ENCODE measurements at places on chromosomes 1 and 21.
A peak's percentile ranks its signal among the peaks of the same experiment; 100 is the strongest.

GRCh38 chr21:38322311-38322950, 65.6 kb downstream of the KCNJ15 start:
- no peak for DNase-seq

DNA sequence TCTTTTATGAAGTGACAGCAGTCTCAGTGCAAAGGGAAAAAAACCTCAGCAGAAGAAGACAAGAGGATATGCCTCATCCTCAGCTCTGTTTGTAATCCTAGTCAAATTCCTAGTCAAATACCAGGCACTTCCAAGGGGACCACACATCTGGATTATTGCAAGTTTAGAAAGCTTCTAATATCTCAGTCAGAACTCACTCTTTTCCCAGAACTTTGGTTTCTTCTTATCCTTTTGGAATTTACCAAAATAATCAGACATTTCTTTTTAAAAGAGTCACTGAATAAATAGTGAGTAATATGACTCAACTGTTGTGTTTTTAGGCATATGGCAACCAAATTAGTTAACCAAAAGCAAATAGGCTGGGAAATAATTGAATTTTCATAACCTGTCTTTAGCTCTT, 47.8 kb downstream of the PRRX1 start:
- DNase-seq, result no peak

- DNase-seq, result no peak
Measured at GRCh38 chr21:46562472-46562871, 42.4 kb downstream of the S100B start.

DNA sequence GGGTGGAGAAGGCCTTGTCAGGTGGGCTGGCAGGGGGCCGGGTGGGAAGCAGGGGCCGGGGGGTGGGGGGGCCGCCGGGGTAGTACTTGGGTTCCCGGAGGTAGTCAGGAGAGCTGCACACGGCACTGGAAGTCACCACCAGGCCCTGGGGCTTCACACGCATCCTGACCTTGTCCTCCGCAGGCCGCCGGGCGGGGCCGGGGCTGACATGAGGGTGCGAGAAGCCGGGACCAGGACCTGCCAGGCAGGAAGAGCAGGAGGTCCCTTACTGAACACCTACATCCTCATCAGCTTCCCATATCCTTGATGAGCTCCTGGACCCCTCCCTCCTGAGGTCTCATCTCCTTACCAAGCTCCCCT, 52.0 kb downstream of the AHDC1 start:
- DNase-seq, result no peak

DNA sequence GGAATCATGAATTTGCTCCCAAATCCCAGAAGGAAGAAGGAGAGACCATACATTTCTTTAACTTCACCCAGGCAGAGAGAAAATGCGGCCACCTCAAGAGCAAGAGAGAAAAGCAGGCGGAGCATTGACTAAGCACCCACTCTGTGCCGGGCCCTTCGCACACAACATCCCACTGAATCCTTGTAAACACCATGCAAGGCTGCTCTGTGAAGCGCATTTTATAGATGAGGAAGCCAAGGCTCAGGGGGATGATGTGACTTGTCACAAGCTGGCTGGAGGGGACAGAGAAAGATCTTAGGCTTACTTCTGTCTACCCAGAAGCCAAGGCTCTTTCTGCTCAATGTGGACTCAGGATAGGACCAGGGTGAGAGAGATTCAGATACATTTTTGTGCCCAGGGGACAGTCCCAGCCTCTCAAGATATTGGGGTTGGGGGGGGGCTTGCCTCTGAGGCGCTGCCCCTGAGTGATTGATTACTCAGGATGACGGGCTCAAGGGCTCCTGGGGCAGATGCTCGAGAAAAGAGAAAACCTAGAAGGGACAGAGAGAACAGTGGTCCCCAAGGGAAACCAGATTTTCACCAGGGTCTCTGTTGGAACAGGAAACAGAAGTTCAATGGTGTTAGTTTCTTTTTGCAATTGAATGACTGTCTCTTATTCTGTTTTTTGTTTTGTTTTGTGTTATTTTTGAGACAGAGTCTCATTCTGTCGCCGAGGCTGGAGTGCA, 19.5 kb downstream of the PADI2 start:
- no peak for DNase-seq

DNA sequence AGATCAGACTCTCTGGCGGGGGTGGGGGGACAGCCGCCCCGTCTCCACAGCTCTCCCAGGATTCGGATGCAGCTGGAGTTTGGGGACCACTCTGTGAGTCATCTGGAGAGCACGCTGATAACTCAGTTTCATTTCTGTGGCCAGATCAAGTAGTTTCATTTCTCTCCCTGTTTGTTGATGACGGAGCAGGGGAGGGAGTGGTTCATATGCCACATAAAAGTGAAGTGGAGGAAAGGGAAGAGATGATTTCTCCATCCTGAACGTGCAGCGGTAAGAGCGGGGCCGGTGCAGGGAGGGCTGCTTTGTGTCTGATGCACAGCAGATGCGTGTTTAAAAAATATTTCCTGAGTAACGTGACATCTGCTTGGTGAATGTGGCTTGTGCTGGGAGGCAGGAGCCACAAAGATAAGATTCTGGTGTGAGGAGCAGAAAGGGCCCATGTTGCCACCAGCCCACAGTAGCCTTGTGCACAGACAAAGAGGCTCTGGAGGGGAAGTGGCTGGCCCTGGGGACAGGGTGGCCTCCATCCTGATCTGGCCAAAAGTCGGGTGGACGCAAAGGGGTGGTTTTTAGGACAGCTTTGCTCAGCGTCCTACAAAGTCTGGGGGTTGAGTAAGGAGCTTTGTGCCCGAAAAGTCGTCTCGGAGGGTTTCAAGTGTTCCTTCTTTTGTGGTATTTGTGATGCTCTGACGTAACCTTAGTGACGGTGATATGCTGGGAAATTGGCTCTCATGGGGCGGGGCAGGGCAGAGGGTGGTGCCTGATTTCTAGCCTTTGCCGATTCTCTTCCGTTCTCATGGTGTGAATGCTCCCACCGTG, at the start of gene MX2:
Gene MX2 (plus strand): TSS at position 242 of the 819 bp plus-strand sequence. CDS start 14,880 bp downstream, outside the sequence.
- DNase-seq, result peak; percentile 44

DNA sequence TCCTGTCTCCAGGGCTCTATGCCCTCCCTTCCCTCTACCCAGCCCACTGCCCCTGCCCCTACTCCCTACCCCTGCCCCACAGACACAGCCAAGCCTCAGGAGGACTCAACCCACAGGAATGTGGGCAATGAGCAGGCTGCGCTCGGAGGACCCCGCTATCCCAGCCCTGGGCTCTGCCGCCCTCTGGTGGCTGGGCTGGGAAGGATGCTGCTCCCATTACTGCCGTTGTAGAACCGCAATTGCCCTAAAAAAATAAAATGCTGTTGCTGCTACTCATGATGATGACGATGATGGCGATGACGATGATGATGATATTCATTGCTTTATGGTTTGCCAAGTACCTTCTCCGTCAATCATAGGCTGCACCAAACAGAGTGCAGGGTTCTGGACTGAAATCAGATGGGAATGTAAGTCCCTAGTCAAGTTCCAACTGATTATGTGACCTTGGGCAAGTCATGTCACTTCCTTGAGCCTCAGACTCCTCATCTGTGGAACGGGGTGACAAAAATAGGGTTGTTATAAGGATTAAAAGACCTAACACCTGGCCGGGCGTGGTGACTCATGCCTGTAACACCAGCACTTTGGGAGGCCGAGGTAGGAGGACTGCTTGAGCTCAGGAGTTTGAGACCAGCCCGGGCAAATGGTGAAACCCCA, 24.6 kb downstream of the ARHGEF19 start:
- DNase-seq, result peak; percentile 79

DNA sequence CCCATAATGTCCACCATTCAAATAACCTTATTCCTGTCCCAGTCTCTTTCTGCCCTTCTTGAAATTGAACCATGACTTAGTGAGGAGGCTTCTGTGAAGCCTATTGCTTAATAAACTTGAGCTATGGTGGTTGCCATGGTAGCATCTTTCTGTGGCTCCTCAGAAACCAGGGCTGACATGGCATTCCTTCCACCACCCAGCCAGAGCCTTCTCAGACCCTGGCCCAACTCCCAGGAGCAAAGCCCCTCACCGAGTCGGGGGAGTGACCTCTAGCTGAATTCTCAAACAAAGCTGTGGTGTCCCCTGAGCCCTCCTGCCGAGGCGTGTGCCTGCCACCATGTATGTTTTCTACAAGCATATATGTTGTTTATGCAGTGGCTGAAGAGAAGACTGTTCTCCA, 259.1 kb downstream of the CACNA1E start:
- DNase-seq, result no peak

DNA sequence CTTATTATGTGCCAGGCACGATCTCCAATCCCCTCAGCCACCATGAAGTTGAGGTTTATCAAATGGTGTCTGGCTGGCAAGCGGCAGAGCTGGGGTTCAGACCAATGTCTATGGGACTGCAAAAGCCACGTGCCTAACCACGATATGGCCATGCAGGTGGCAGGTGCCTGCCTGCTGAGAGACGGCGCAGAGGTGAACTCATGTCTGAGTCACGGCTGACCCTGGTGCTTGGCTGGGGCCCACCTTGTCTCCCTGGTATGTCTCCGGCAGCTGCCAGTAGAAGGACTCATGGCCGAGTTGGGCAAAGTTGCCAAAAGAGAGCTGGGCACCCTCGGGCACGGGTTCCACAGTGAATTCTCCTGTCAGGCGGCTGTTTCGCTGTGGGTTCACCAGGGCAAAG, 59.9 kb downstream of the LDLRAD2 start:
- DNase-seq, result no peak

DNA sequence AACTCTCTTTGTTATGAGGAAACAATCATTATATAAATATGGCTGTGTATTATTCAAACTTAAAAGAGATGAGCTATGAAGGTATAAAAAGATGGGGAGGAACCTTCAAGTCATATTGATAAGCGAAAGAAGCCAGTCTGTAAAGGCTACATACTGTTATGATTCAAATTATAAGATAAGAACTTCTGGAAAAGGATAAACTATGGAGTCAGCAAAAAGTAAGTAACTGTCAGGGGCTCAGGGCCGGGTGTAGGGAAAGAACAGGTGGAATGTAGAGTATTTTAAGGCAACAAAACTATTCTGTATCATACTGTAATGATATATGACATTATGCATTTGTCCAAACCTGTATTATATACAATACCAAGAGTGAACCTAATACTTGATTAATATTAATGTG, 573.1 kb upstream of the ZRANB2 start:
- DNase-seq, result no peak

GRCh38 chr1:153869486-153869885, 53.3 kb downstream of the GATAD2B start:
- no peak for DNase-seq

DNA sequence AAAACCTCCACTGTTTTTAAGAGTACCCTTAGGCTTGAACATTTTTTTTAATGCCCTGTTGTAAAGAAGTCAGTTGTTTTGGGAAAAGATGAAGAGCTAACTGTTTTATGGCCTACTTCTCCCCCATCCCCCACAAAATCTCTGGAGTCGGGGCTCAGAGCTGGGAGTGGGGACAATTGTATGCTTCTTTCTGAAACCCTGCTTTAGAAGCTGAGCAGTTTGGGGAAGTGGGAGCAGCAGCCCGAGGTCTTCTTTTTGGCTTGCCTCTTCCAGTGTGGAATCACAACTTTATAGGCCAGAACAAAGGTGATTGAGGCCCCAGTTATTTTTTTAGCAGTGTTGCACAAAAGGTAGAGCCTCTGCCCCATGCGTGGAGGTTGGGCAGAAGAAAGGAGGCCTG, 25.2 kb downstream of the PPP2R5A start:
- DNase-seq, result no peak

DNA sequence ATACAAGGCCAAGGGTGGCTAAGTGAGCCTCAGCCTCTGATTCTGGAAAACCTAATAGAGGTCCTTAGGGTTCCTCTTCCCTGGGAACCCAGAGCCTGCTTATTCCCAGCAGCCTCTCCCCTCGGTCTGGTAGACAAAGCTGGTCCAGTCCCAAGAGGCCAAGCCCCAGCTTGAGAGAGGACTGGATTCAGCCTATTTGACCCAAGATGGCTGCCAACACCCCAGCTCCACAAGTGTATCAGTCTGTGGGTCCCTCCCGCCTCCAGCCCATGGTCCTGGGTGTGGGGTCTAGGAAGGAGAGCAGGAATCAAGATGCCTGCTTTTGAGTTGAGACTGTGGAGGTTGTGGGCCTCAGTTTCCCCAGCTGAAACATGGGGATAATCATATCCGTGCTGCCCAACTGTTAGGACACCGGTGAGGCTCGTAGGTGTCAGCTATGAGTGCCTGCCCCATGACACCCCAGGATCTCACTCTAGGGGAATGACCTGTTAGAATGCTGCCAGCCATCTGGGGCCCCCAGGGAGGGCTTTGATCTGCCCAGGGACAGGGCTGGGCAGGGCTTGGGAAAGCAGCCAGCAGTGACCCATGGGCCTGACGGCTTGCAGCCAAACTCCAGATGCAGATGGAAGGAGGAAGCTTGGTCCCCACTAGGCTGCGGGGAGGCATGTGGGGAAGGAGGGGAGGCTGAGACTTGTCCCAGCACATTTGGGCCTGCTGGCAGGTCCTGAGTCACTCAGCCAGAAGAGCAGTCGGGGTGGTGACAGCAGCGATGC, 45.4 kb downstream of the NUAK2 start:
- DNase-seq, result no peak

- no peak for DNase-seq
Measured at GRCh38 chr1:107213225-107213624, 72.4 kb downstream of the NTNG1 start.

DNA sequence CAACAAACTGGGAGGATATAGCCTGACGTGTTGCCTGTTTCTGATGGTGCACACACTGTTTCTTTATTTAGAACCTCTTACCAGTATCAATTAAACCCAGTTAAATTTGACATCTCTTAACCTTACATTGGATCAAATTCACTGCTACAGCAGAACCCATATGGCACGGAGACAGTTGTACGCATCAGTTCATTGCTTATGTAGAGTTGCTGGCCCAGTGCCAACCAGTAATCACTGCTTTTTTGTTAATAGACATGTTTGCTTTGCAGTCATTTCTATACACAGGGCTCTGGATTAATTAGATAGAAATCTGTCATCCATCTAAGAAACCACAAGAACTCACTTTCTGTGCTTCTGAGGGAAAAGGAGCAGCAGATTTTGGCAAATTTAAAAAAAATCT, 154.0 kb downstream of the RWDD3 start:
- DNase-seq, result no peak

- DNase-seq, result no peak
Measured at GRCh38 chr1:22139817-22140216, 3.1 kb downstream of the WNT4 start.

- DNase-seq, result no peak
Measured at GRCh38 chr1:221228594-221228993, 349.4 kb downstream of the HLX start.

DNA sequence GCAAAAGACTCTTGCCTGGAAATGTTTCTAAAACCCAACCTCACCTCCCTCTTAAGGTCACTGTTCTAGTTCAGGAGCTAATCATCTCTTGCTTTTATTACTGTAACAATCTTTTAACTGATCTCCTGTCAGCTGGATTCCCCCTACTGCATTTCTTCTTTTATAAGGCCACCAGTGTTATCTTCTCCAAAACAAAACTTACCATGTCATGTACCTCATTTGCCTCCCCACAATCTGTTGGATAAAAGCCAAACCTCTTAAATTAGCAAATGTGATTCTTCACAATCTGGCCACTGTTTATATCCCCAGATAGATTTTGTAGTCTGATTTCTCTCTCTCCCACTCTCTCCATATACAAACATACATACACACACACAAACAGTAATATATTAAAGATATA, 143.3 kb downstream of the DENND1B start:
- no peak for DNase-seq

GRCh38 chr1:207020709-207021107, 11.8 kb downstream of the C1orf116 start:
- no peak for DNase-seq

- DNase-seq, result no peak
Measured at GRCh38 chr1:176469450-176470010, 6.6 kb downstream of the PAPPA2 start.

- no peak for DNase-seq
Measured at GRCh38 chr1:223775711-223776074, 63.4 kb downstream of the CAPN2 start.

Measured in GM12892 (cell line).